Stimulated activated CD4-positive, alpha-beta T cell treated with anti-CD3 and anti-CD28 coated beads, Interleukin-1b, Interleukin-23, amount 100 ng/mL, for 1 hour (primary cell): ENCODE measurements at places on chromosomes 5 and 9.

- no peak for DNase-seq
Observed at GRCh38 chr9:126360073-126360472, 33.4 kb downstream of the MVB12B start.

DNA sequence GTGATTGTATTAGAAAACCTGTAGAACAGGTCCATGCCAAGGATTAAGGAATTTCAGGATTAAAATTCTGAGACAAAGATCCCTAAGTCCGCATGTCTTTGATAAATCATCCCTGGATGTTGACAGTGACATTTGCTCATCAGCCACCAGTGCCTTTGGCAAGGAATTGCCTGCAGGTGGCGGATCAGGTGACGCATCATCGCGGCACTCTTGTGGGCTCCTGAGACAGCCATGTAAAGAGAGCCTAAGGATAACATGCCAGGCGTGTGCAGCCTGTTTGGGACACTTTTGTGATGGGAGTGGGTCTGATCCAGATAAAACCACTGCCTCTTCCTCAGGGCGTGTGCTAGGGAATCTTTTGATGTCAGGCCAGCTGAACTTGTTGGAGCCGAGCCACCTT is 40.6 kb downstream of the ADCY2 start:
- no peak for DNase-seq

- DNase-seq = no peak
Observed at GRCh38 chr5:97297704-97298091, 114.7 kb upstream of the RIOK2 start.

GRCh38 chr9:124078641-124079040 is 67.1 kb downstream of the LHX2 start:
- no peak for DNase-seq

GRCh38 chr5:132019857-132020555 is 8.5 kb upstream of the ACSL6 start:
- no peak for DNase-seq

DNA sequence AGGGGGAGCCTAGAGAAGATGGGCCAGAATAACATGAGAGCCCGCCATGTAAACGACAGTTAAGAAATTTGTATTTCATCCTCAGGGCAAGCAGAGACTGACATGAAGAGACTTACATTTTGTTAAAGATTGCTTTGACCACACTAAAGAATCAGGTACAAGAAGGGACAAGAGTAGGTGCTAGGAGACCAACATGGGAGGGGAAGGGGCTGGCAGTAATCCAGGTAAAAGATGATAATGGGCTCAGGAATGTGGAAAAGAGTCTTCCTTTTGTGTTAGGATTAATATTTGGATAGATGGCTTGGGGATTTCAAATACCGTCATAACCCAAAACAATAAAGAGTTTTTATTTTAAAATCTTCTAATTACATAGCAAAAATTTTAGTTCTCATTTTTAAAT is 137.3 kb downstream of the ZNF462 start:
- no peak for DNase-seq

GRCh38 chr9:108040783-108041182 is 551.2 kb upstream of the KLF4 start:
- no peak for DNase-seq

- DNase-seq = no peak
Observed at GRCh38 chr5:179134511-179134910, 74.3 kb downstream of the ZNF354C start.

GRCh38 chr9:7721291-7721690 is 78.3 kb downstream of the DMAC1 start:
- no peak for DNase-seq

GRCh38 chr9:92600462-92601261 is 64.9 kb upstream of the ECM2 start:
- DNase-seq = no peak

- no peak for DNase-seq
Observed at GRCh38 chr5:43225649-43226245, 33.7 kb downstream of the NIM1K start.

GRCh38 chr5:112419164-112419985 is at the start of gene EPB41L4A:
Gene EPB41L4A, minus strand, starts transcription at chr5:112419277. Its CDS starts 238 bp downstream, at chr5:112419039.
- DNase-seq = no peak

GRCh38 chr5:40615586-40616170 is 64.0 kb upstream of the PTGER4 start:
- no peak for DNase-seq

DNA sequence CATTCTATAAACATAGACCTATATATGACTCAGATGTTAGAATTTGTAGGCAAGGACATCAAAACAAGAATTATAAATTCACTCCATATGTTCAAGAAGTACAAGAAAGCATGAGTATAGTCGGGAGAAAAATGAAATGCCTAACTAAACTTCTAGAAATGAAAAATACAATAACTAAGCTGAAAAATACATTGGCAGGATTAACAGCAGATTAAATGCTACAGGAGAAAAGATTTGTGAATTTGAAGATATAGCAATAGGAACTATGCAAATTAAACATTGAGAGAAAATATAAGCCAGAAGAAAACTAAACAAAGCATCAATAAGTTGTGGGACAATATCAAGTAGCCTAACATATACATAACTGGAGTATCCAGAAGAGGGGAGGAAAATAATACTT is 55.3 kb upstream of the PRSS3 start:
- DNase-seq = no peak

DNA sequence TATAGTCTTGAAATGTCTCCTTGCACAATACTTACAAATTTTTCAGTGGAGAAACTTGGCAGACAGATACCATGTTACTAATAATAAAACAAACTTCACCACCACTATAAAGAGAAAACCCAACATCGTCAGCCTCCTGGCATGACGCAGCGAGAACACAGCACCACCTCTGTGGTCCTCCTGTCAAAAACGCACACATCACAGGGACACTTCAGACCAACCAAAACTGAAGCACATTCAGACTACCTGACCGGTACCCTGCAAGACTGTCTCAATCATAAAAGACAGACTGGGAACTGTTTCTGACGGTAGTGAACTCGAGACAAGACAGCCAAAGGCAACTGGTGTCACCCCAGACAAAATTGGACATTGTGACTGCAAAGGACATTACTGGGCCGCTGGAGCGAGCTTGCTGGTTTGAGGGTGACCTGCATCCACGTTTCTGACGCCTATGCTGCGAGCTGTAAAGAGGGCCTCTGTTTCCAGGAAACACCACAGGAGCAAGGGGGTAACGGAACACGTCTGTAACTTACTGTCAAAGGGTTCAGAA is 34.4 kb downstream of the NSUN2 start:
- no peak for DNase-seq

DNA sequence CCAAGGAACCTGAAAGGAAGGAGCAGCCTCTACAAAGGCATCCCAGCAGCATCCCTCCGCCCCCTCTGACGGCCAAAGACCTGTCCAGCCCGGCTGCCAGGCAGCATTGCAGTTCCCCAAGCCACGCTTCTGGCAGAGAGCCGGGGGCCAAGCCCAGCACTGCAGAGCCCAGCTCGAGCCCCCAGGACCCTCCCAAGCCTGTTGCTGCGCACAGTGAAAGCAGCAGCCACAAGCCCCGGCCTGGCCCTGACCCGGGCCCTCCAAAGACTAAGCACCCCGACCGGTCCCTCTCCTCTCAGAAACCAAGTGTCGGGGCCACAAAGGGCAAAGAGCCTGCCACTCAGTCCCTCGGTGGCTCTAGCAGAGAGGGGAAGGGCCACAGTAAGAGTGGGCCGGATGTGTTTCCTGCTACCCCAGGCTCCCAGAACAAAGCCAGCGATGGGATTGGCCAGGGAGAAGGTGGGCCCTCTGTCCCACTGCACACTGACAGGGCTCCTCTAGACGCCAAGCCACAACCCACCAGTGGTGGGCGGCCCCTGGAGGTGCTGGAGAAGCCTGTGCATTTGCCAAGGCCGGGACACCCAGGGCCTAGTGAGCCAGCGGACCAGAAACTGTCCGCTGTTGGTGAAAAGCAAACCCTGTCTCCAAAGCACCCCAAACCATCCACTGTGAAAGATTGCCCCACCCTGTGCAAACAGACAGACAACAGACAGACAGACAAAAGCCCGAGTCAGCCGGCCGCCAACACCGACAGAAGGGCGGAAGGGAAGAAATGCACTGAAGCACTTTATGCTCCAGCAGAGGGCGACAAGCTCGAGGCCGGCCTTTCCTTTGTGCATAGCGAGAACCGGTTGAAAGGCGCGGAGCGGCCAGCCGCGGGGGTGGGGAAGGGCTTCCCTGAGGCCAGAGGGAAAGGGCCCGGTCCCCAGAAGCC is 30.8 kb downstream of the CD180 start:
- peak; percentile 63 for DNase-seq

GRCh38 chr5:132473019-132473531 is 17.5 kb downstream of the IRF1 start:
- DNase-seq = peak; percentile 60

DNA sequence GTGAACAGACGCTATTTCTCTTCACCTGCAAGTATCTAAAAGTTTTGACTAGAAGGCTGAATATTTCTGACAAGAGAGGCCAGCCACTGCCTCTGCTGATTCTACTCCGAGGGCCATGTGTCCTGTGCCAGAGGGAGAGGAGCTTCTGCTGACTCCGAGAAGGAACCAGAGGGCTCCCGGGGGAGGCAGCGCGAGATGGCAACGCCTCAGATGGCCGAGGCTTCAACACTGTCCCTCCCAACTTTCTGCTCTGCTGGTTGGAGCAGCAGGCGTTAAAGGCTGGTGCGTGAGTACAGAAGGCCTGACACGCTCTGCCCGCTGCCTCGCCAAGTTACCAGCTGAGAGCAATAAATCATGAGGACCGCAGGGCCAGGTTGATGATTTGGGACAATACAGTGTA is 178.8 kb downstream of the GAPVD1 start:
- DNase-seq = no peak

DNA sequence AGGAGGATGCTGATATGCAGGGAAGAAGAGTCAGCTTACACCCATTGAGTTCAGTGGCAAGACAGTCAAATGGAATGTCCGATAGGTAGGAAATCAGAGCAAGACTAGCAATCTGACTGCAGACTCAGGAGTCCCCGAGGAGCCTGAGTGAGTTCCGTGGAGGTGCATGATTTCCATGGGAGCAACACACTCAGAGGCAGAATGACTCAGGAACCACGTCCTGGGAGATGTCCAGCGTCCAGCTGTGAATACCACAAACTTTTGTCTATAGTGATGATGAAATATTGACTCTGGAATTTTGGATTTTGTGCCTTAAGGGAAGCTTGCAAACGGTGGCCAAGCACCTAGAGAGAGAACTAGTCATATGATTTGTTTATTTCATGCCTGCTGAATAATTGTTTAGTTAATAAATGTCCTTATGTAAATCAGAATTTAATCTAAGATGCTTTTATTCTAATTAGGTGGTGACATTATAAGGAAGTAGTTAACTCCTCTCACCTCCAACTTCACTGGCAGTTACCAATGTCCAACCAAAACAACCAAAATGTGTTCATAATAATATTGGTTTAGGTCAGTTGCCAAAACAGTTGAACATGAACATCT is 100.4 kb downstream of the PDE4D start:
- no peak for DNase-seq

- DNase-seq = no peak
Observed at GRCh38 chr5:83474161-83474796, 2.7 kb downstream of the VCAN start.

DNA sequence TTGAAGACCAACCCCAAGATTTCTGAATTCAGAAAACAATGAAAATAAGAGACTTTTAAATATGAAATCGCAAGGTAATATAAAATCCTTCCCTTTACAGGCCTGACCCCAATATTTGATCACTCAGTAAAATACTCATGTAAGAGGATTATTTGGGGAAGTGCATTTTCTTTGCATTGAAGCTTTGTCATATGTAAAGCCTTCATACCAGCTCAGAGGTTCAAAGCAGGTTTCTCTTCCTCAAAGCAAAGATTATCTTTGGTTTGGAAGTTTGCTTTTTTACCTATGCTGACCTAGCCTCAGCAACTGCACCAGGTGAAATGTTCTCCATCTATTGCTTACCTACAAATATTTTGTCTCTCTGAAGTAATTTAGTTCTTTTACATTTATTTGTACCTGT is 106.5 kb upstream of the PARP8 start:
- no peak for DNase-seq

DNA sequence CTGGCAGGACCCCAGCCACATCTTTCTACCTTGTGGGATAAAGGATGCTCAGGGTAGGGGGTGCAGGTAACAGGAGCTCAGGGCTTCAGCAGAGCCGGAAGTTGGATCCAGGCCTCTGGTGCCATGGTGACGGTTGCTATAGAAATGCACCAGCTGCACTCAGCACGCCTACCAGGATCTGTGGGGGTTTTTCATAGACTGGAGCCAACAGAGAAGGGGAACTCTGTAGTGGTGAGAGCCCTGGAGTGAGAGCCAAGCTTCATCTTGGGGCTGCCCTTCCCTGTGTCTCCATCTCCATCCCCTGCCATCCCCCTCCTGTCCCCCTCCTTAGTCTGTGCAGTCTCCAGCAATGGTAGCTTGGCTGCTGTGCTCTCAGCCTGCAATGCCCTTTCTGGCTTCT is 27.5 kb upstream of the BOD1 start:
- DNase-seq = no peak

GRCh38 chr9:70421272-70422180 is 7.1 kb upstream of the KLF9 start:
- no peak for DNase-seq

GRCh38 chr9:115799734-115800133 is 353.9 kb upstream of the PAPPA start:
- DNase-seq = no peak

DNA sequence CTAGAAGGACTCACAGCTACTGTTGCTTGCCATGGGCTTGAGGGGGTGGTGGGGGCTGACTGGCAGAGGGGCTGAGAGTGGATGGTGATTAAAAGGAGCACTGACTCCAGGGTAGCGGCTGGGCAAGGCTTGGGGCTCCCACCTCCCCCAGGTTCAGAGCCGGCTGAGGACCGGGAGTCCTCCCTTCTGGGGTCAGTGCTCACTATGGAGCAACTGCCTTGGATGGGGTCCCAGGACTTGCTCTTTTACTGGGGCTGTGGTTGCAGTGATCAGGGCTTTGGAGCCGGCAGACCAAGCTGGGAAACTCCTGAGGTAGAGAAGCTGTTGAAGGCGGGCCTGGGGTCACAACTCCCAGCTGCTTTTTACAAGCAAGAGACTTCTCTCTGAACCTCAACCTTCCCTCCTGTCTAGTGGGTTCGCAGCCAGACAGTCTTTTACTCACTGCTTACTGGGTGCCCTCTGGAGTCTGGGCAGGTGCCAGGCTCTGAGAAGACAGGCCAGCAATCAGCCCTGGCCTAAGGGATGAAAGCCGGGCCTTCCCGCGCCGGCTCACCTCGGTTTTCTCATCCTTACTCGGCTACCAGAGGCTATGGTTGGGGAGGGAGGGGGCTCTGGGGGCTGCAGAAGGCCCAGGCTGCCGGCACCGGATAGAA is 795 bp upstream of the ASS1 start:
- no peak for DNase-seq

DNA sequence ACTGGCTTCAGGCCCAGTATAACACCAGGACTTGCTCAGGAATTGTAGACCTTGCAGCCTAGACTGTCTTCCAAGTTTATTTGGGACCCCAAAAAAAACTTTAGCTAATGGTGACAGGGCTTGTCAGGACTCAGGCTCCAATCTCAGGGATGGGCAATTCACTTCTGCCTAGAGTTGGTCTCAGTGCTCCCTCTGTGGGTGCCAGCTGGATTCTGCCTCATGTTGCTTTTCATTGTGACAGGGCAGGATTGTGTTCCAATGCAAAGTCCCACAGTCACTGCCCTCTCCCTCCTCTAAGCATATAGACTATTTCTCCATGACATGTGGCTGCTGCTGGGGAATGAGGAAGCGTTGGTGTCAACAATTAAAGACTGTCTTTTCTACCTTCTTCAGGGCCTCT is 174.7 kb downstream of the CYLC2 start:
- DNase-seq = no peak
